Neural progenitor cell (in vitro differentiated cells): ENCODE measurements at places on chromosomes 12 and 14.

DNA sequence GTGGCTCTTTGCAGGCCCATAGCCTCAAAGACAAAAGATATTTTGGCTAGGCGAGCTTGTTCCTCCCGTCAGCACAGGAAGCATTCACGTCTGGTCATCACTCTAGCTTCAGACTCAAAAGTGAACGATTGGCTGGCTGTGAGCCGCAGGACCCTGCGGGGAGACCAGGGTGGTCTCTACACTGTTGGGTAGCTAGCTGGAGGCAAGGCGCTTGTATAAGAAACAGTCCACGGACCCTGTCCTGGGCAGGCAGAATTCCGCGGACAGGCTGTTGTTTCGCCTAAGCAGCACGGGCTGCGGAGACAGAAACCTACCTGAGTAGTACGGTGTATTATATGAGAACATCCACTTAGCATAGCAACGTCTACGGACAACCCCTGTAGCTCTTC lies 29.6 kb downstream of the WBP11 start:
- DNase-seq, result peak; percentile 73

DNA sequence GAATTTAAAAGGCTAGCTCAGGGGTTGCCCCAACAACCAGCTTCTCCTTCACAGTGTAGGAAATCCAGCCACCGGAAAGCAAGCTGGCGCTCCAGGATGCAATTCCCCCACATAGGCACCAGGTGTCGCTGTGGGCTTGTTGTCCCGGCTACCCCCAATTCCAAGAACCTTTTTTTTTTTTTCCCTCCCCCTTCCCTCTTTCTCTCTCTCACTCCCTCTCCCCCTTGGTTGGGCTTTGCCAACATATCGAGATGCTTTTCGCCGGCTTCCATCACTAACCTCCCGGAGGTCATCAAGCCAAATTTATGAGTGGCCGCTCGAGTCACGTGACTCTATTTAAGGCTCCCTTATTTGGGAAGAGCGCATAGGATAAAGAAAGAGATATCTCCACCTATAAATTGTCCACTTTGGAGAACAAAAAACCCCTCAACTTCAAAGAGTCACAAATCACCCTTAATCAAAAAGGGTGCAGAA lies at the start of gene HOXC5:
Gene HOXC5 (plus strand): TSS at position 424 of the 474 bp plus-strand sequence. CDS start 73 bp downstream, outside the sequence.
- DNase-seq, result peak; percentile 85

- DNase-seq, result no peak
Observed at GRCh38 chr12:14931791-14932560, 6.4 kb downstream of the ERP27 start.

GRCh38 chr12:53327435-53328042 lies 6.1 kb upstream of the AAAS start:
- no peak for DNase-seq

DNA sequence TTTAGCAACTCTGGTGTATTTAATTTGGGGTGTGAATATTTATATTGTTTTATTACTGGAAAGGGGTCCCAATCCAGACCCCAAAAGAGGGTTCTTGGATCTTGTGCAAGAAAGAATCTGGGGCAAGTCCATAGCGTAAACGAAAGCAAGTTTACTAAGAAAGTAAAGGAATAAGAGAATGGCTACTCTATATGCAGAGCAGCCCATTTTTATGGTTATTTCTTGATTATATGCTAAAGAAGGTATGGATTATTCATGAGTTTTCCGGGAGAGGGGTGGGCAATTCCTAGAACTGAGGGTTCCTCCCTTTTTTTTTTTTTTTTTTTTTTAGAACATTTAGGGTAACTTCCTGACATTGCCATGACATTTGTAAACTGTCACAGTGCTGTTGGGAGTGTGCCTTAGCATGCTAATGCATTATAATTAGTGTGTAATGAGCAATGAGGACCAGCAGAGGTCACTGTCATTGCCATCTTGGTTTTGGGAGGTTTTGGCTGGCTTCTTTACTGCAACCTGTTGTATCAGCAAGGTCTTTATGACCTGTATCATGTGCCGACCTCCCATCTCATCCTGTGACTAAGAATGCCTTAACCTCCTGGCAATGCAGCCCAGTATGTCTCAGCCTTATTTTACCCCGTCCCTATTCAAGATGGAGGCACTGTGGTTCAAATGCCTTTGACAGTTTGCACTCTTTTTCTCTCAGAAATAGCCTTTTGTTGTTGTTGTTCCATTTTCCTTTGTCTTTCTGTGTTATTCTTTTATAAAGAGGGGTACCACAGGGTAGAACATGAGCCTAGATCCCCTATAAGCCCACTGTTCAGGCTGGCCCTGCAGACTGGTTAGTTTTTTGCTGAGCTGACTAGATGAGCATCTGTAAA lies 75.5 kb upstream of the DCD start:
- peak; percentile 34 for DNase-seq

GRCh38 chr12:41462312-41462711 lies 274.2 kb downstream of the PDZRN4 start:
- no peak for DNase-seq

- no peak for DNase-seq
Observed at GRCh38 chr14:76193696-76194095, 42.0 kb downstream of the GPATCH2L start.

- DNase-seq, result no peak
Observed at GRCh38 chr12:55720071-55720564, at the start of gene RDH5. TSS of gene RDH5 (plus strand) at chr12:55720393. CDS start at chr12:55721185, 792 bp downstream.

DNA sequence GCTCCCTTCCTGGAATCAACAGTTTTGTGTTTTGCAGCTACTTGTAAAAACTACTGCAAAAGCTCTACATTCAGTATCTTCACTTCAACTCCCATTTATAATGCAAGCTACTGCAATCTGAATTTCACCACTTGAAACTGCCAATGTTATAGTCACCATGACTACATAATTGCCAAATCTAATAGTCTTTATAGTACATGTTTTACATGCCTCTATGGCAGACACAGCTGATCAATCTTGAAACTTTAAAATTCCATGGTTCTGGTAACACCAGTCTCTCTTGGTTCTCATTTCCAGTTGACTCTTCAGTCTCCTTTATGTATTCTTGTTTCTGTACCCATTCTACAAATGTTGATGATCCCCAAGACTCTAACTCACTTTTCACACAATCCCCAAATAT lies 185.9 kb downstream of the MED13L start:
- no peak for DNase-seq

GRCh38 chr12:18443768-18444437 lies 182.6 kb downstream of the PIK3C2G start:
- no peak for DNase-seq

DNA sequence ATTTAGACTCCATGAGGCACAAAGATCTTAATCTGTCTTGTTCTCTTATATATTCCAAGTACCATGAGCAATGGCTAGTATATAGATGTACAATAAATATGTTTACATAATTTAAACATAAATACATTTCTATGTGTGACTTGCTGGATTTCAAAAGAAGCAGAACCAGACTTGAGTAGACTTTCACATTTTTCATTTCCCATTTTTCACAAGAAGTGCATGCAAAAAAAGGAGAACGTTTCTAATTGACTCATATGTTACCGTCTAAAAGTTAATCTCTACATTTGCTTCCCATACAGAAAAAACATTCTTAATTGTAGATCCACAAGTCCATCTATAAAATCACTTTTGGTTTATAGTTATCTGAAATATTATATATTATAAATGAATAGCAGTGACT lies 256.5 kb upstream of the USP15 start:
- DNase-seq, result no peak

DNA sequence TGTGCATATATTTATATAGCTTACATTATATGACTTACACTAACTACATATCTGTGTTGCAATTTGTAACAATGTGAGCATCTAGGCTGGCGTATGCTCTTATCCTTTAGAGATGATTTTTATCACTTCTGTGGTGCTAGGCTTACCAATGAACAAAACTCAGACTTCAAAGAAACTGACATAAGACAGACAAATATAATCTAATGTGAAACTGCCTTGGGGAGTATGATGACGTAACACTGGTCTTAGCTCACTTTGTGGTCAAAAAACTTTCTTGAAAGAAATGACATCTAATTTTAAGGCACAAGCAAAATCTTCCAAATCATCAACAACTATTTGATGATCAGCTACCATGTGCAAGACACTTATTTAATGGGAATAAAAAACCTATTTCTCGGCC lies 50.0 kb downstream of the SOX5 start:
- DNase-seq, result no peak

GRCh38 chr12:94433744-94434143 lies 25.9 kb downstream of the CEP83 start:
- no peak for DNase-seq

GRCh38 chr12:53483225-53483978 lies 15.9 kb downstream of the MAP3K12 start:
- no peak for DNase-seq
